ENCODE measurements at places on chromosomes 12 and 14.

GRCh38 chr14:80996049-80996901, 40.9 kb downstream of the TSHR start:
- no peak for DNase-seq

GRCh38 chr12:75438059-75438754, 42.3 kb upstream of the GLIPR1 start:
- DNase-seq: no peak

DNA sequence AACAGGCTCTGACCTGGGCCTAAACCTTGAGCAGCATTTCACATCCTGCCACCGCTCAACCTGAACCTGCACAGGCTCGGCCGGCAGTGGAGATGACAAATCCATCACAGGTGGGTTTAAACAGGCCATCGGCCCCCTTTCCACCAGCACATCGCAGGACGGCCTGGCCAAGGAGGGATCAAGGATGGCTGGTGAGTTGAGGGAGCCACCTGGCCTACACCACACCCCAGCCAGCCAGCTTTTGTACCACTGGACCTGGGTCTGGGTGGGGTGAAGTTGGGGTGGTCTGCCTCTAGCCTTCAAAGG, 14.2 kb downstream of the MMAB start:
- DNase-seq: no peak

GRCh38 chr12:124928095-124928911, 13.9 kb upstream of the UBC start:
- no peak for DNase-seq

DNA sequence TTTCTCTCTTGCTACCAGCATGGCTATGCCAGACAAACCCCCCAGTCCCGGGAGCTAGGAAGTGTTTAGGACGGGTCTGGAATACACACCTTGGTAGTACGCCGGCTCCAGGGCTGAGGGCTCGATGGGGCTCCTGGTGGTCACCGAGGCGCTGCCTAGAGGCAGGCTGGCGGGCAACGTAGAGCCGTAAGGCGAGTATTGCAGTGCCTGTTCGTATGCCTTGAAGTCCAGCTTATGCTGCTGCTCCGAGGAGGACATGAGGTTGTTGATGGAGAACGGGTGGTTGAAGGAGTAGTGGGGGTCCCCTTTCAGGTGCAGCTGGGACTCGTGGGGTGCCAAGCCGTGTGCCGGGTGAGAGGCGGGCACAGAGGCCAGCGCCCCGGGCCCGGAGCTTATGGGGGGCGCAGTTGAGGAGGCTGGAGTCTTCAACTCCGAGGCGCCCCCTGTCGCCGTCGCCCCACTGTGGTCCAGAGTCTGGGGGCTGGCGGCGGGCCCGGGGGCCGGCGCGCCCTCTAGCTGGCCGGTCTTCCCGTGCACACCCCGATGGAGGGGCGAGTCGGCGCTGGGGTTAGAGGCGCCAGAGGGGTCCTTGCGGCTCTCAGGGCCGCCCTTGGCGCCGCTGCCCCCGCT, 3.6 kb downstream of the FOXA1 start:
- no peak for DNase-seq

DNA sequence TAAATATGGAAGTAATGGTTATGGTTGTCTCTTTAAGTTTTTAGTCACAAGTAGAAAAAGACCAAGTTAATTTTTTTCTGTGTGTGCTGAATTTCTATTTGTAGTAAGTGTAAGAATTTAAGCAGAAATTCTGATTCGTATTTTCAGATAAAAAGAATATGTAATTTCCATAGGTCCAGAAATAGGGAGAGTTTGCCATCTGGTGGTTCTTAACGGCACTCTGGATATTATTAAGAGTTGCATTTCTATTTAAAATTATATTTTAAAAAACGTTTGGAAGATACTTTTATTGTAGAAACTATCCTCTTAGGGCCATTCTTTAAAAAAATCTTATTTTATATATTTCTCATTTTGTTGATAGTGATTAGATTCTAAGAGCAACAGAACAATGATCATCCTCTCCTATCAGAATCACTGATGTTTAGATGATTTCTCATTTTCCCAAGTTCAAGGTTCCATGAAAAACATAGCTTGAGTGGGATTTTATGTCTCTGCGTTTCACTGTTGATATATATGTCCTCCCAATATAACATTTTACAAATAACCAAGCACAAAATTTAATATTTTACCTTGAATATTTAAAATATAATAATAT, 88.3 kb downstream of the LRRK2 start:
- DNase-seq: no peak

- DNase-seq: no peak
Measured at GRCh38 chr14:99265571-99265970, 6.4 kb downstream of the BCL11B start.

- no peak for DNase-seq
Measured at GRCh38 chr12:58313091-58313855, 371.9 kb downstream of the ATP23 start.

- DNase-seq: no peak
Measured at GRCh38 chr14:92719890-92720323, 28.5 kb downstream of the LGMN start.

GRCh38 chr12:89695830-89696229, 12.8 kb downstream of the ATP2B1 start:
- no peak for DNase-seq

DNA sequence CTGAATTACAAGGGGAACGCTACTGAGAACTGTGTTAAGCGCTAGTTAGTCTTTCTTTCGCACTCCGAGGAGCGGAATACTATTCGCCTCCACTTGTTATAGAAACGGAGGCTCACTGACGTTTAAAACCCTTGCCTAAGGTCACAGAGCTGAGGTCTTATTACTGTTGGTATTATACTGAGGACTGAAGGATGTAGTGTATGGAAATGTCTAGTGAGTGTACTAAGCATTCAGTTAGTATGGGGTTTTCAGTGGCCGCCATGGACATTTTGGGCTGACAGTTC, 826 bp downstream of the ACADS start:
- no peak for DNase-seq

GRCh38 chr14:98888927-98889835, 382.8 kb downstream of the BCL11B start:
- no peak for DNase-seq

GRCh38 chr12:109817627-109818231, 15.5 kb downstream of the TRPV4 start:
- DNase-seq: no peak

- DNase-seq: no peak
Measured at GRCh38 chr14:58296726-58297125, 1.6 kb upstream of the ARID4A start.

- DNase-seq: no peak
Measured at GRCh38 chr14:58826845-58827686, 189.3 kb downstream of the DACT1 start.

- no peak for DNase-seq
Measured at GRCh38 chr14:100608586-100609330, 21.5 kb upstream of the BEGAIN start.

DNA sequence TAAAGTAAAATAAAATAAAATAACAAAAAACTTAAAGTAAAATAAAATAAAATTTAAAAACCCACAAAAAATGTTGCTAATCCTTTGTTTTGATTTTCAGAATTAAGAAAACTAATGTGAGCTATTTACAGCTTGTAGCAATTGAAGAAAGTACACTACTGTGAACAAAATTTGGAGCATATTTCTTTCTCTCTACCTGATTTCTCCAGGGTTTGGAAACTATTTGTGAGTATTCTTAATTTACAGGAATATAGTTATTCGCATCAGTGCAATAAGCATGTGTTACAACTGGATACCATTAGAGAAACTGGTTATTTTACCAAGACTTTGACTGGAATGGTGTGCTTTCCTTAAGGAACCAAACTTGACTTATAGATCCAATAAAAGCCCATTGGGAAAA, 86.1 kb upstream of the CNOT2 start:
- DNase-seq: no peak

DNA sequence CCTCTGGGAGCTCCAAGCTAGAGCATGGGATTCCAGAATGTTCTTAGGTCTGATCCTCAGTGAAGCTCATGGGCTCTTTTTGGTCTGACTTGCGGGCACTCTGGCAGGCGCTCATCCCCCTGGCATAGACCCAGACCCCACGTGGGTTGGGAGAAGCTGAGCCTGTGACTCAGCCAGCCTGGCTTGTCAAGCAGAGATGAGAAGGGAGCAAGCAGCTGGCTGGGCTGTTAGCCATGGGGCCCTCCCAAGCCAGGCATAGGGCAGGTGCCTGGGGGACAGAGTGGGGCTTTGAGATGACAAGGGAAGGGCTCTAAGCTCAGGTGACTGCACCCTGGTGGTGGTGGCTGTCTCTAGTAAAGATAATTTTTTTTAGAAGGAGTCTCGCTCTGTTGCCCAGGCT, 80.3 kb upstream of the NOS1 start:
- no peak for DNase-seq

DNA sequence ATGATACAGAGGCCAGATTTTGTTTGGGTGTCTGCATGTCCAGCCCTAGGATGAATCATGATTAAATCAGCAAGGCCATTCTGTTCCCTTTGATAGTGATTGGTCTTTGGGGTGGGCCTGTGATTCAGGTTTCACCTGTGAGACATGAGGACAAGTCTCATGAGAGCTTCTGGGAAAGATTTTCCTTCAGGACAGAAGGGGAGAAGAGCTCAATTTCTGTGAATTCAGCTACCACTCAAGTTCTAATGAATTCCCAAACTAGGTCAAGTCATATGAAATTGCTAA, 73.4 kb downstream of the ZNF664 start:
- no peak for DNase-seq

DNA sequence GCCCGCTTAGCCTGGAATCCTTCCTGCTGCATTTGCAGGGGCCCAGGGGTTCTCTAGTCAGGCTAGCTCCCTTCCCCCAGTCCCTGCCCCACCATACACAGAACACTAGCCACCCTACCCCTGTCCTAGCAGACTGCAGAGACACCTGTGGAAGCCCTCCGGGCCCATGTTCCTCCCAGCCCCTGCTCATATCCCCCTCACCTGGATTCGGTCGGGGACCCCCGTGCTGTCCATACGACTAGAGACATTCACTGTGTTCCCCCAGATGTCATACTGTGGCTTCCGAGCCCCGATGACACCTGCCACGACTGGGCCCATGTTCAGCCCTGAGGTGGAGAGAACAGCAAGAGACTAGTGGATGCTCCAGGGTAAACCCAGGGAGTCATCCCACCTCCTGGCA, 20.2 kb downstream of the ADCY6 start:
- no peak for DNase-seq

- no peak for DNase-seq
Measured at GRCh38 chr14:35435177-35435576, 30.6 kb upstream of the NFKBIA start.

DNA sequence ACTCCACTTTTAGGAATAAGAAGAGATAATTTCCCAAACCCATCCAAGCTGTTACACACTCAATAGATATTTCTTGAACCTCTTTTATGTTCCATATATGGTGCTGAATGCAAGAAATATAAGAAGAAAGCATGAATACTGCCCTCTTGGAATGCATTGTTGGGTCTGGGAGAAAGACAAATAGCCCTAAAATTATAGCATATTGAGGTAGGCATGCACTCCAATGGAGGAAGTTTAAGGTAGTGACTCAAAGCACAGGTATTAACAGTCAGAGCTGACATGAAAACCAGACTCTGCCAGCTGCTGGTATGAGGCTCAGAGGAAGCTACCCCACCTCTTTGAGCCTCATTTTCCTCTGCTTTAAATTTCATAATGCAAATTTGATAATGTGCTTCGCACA, 261.3 kb upstream of the NOS1 start:
- DNase-seq: no peak

DNA sequence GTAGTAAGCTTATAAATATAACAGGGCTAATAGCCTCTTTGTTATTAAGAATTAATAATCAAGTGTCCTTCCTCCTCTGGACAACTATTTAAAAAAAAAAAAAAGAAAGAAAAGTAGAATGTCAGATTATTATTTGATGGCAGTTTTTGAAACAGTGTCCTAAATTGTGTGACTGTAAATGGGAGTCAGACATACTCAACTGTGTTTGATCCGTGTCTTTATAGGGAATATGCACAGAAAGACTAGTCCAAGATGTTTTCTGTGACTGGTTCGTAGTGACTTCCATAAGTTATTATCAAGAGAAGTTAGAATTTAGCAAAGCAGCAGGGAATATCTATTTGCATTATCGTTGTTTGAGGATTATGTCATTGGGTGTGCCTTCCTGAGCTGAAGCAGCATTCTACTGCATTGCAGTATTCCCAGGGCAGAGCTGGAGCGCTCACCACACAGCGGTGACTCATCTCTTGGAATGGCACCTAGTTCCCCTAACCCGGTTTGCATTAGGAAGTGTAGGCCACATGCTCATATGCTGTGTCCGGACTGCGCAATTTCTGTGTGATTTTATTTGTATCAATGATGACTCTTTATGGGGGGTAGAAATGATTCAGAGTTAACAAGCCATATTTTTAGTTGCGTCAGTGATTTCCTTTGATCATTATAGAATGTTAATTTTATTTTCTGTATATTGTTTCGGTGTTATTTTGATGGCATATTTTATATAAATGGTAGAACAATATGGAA, 7.9 kb downstream of the DYNC1H1 start:
- DNase-seq: no peak

DNA sequence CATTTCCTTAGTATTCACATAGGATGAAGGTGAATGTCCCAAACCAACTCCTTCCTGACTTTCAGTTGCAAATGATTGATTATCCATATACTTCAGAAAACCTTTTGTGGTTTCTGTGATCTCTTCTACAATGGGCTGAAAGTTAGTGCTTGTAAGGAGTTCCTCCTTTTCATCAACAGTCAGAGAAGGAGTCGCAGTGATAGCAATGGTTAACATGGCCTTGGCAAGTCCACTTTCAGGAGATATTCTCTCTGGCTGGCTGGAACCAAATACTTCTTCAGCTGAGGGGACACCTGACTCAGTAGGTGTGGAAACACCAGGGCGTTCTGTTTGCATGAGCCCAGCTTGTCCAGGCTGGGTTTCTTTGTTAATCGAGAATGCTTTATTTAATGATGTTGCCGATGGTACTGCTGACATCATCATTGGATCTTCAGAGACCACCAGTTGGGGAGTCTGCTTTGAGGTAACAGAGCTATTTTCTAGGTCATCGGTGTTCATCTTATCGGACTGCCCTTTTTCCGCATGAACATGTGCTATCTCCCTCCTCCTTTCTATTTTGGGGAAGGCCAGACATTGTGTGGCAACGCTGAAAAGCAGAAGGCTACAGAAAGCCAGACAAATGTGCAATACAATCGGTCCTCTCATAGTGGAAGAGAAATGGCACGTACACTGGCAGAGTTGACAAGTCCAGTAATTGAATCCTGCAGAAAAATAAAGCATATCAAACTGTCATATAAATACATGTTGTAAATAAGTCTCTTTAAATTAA, 13.1 kb downstream of the ARMH4 start:
- no peak for DNase-seq
